ENCODE measurements at places on chromosomes 3 and 15.

- no peak for DNase-seq
Observed at GRCh38 chr3:4736284-4736861, 242.9 kb upstream of the BHLHE40 start.

GRCh38 chr3:17802950-17803349 is 60.5 kb upstream of the TBC1D5 start:
- DNase-seq, result no peak

DNA sequence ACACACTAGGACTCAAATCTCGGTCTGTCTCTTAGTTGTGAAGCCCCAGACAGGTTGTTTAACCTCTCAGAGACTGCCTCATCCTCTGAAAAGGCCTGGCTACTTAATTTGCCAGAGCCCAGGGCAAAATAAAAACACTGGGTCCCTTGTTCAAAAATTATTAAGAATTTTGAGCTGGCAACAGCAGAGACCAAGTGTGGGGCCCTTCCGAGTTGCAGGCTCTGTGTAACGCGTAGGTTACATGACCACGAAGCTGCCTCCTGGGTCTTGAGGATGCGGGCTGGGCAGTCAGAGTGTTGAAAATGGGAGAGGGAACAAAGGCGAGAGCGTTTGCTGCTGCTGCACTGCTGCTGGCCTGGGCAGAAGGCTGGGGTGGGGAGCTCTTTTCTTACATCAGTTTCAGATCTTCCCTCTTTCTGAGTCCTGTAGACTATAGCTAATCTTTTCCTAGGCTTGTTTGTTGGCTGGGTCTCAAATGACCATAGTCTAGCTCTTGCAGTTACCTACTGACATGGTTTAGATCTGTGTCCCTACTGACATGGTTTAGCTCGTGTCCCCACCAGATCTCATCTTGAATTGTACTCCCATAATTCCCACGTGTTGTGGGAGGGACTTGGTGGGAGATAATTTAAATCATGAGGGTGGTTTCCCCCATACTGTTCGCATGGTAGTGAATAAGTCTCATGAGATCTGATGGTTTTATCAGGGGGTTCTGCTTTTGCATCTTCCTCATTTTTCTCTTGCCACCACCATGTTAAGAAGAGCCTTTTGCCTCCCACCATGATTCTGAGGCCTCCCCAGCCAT is 49.9 kb downstream of the CLEC3B start:
- DNase-seq, result no peak

- DNase-seq, result no peak
Observed at GRCh38 chr3:129686941-129687340, 80.5 kb upstream of the PLXND1 start.

GRCh38 chr3:9117220-9117619 is 132.2 kb downstream of the SRGAP3 start:
- no peak for DNase-seq

DNA sequence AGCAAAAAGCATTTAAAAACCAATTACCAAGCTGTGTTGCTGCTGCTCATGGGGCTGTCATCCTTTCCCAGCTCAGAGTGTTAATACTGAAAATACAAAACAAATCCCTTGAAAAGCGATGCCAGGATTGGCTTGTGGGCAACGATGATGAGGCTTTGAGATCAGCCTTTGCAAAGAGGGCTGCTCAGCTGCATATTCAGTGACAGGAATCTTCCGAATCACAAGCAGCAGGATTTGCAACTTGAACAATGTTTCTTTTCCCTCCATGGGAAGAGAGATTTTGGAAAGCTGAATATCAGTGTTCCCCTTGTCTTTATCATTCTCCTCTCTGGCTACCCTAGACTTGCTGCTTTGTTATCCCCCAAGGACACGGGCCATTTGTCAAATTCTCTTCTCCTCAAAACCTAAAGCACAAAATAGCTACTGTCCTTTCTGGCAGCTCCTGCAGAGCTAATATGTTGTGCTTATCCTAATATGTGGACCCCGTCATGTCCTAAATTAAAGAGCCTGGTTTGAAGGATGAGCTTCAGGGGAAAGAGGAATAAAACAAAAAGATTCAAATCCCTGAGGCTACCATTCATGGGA is 375.8 kb downstream of the GAP43 start:
- DNase-seq, result no peak

DNA sequence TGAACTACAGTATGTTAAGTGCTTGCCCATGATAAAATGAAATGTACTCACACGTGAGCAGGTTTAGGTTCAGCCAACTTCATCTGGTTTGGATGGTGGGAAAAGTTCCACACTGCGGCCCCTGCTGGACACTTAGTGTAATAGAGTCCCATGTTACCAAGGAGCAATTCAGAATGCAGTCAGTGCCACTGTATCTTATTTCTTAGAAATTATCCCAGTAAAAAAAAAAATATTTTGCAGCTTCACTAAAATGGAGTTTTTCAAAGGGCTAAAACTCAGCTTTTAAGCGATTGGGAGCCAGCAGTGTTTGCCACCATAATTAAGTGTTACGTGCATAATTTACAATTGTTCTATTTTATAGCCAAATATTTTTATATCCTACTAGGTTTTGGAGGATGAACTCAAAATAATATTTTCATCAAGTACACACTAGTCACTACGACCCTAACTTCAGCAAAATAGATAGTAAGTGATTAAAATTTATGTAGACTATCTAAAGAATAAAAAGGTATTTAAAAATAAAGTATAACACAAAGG is 371.7 kb upstream of the GBE1 start:
- peak; percentile 32 for DNase-seq

GRCh38 chr3:38283810-38284755 is 2.0 kb downstream of the SLC22A14 start:
- no peak for DNase-seq

- DNase-seq, result no peak
Observed at GRCh38 chr3:100069472-100069871, 44.8 kb downstream of the FILIP1L start.

- DNase-seq, result no peak
Observed at GRCh38 chr3:49727154-49727923, 3.6 kb upstream of the GMPPB start.

DNA sequence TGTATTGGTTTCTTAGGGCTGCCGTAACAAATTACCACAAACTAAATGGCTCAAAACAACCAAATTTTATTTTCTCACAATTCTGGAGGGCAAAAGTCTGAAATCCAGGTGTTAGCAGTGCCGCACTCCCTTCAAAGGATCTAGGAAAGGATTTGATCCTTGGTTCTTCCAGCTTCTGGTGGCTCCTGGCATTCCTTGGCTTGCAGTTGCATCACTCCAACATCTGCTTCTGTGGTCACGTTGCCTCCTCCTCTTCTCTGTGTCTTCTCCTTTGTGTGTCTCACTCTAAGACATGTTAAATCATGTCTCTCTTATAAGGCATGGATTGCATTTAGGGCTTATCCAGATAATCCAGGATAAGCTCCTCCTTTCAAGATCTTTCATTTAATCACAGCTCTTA is 262.2 kb downstream of the MEX3B start:
- DNase-seq, result no peak

- DNase-seq, result no peak
Observed at GRCh38 chr3:134090031-134090430, 60.3 kb upstream of the SLCO2A1 start.

DNA sequence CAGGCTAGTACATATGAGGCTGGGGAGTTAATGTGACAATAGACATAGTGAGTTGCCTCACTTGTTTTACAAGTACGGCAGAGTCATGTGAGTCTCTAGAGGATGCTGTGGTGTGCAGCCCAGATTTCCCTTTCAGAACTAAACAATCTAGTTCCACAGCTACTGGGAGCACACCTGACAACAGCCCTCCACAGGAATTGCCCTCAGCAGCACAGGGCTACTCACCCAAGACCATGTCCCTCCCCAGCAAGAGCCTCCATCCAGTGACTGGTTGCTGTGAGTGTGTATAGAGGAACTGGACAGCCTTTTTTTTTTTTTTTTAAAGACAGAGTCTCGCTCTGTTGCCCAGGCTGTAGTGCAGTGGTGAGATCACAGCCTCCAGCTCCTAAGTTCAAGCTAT is 40.2 kb upstream of the UBE2E2 start:
- DNase-seq, result no peak

DNA sequence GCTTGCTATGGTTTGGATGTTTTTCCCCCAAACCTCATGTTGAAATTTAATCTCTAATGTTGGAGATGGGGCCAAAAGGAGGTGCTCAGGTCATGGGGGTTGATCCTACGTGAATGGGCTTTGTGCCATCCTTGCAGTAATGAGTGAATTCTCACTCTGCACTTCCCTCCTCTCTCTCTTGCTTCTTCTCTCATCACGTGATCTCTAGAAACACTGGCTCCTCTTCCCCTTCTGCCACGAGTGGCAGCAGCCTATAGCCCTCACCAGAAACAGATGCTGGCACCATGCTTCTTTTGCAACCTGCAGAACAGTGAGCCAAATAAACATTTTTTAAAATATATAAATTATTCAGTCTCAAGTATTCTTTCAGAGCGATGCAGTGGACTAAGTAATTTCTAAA is 13.3 kb upstream of the PLSCR1 start:
- no peak for DNase-seq

- DNase-seq, result no peak
Observed at GRCh38 chr3:155663467-155664212, 81.2 kb downstream of the PLCH1 start.

- no peak for DNase-seq
Observed at GRCh38 chr3:57066471-57066870, 6.0 kb downstream of the SPATA12 start.

DNA sequence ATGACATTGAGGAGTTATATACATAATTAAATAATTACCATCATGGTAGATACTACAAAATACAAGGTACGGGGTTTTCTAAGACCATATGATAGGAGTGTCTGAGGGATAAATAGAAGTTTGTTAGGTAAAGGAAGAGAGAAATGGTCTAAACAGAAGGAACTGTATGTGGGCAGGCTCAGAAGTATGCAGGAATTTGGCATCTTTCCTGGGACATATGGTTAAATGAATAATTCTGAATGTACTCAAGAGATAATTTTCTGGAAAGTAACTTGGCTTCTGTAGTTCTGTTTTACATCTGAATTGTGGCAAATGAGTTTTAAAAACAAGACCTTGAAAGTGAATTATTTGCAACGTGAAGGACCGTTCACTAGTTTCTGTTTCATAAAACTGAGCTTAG is 17.5 kb downstream of the LMCD1 start:
- DNase-seq, result no peak

DNA sequence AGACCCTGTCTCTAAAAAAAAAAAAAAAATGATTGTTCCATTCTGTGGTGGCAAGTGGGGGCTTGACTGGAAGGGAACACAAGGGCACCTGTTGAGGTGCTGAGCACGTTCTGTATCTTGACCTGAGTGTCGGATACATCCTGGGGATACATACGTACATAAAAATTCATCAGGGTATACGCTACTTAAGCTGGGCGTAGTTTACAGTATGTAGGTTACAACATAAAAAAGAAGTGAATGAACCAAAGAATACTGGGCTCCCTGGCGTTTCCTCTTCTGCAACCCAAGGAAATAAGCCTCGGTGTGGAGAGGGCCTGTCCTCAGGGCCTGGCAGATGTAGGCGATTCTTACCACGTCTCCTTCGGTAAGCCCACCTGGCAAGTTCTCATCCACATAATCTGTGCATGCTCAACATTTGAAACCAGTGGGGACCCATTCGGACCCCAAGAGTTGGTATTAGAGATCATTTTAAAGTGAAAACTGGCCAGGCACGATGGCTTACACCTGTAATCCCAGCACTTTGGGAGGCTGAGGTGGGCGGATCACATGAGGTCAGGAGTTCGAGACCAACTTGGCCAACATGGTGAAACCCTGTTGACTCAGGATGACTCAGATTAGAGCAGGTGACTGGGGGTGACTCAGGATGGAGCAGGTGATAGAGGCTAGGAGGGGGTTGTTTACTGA is 5.1 kb upstream of the MUC20 start:
- no peak for DNase-seq

DNA sequence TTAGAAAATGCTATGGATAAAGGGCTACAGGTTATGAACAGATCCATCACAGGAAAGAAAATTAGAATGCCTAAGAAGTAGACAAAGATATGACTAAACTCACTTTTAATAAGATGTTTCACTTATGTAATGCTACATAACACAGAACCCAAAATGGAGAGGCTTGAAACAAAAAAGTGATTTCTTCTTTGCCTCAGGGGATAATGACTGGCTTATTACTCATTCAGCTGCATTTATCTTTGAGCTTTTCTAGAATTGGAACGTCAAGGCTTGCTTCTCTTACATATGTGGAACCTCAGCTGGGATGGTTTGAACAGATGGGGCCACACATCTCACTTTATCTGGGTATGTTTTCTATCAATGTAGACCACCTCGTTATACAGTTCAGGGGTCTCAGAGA is 120.6 kb upstream of the EPHA3 start:
- no peak for DNase-seq

DNA sequence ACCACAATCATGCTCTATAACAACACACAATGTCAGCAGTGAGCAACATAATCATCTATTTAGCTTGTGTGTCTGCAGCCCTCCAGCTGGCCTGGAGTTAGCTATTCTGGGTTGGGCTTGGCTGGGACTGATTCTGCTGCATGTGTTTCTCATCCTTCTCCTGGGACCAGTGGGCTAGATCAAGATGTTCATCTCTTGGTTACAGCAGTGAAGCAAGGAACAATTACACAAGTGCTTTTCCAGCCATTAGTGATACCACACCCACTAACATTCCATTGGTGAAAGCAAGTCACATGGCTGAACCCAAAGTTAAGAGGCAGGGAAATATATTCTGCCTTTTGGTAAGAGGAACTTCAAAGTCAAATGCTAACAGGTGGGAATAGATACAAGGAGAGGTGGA is 14.6 kb downstream of the NUDT16 start:
- no peak for DNase-seq

- DNase-seq, result no peak
Observed at GRCh38 chr3:127606981-127607595, 8.9 kb downstream of the MCM2 start.

GRCh38 chr3:134449277-134449676 is 36.5 kb downstream of the ANAPC13 start:
- no peak for DNase-seq

Measured in CD4-positive, alpha-beta T cell treated with Interleukin-21 for 1 hour (primary cell).